ENCODE measurements at places on chromosomes 1 and 21.

- DNase-seq, result no peak
Measured at GRCh38 chr1:37137601-37138000, 103.3 kb upstream of the GRIK3 start.

GRCh38 chr1:15152318-15153183, 996 bp upstream of the TMEM51 start:
- peak; percentile 91 for DNase-seq

GRCh38 chr1:227215863-227216510, 102.3 kb downstream of the CDC42BPA start:
- peak; percentile 16 for DNase-seq

GRCh38 chr1:213773975-213774374, 213.8 kb upstream of the PROX1 start:
- no peak for DNase-seq

GRCh38 chr1:218546314-218546713, 201.2 kb downstream of the TGFB2 start:
- DNase-seq, result peak; percentile 32

GRCh38 chr1:219179293-219179692, 5.6 kb downstream of the LYPLAL1 start:
- DNase-seq, result peak; percentile 26

GRCh38 chr21:17613242-17613676, 558 bp upstream of the BTG3 start:
- DNase-seq, result no peak

GRCh38 chr1:115062542-115063004, 26.7 kb downstream of the TSPAN2 start:
- no peak for DNase-seq

- no peak for DNase-seq
Measured at GRCh38 chr21:25635310-25635709, 3.7 kb upstream of the JAM2 start.

DNA sequence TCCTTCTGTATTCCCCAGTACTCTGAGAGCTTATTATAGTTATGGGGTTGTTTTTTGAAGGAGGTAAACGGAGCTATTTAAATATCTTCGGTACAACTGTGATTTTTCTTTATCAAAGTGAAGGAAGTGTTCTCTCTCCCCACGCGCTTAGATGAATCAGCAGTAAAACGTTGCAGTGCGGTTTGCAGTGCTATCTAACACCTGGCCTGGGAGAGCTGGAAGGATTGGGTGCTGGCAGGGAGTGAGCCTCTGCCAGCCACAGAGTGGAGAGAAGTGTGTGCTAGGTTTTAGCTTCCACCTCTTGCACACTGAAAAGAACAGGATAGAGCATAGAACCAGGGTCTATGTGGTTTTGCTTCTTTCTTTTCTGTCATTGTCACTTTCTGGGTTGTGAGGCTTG, 165.9 kb downstream of the SDCCAG8 start:
- DNase-seq, result peak; percentile 85

DNA sequence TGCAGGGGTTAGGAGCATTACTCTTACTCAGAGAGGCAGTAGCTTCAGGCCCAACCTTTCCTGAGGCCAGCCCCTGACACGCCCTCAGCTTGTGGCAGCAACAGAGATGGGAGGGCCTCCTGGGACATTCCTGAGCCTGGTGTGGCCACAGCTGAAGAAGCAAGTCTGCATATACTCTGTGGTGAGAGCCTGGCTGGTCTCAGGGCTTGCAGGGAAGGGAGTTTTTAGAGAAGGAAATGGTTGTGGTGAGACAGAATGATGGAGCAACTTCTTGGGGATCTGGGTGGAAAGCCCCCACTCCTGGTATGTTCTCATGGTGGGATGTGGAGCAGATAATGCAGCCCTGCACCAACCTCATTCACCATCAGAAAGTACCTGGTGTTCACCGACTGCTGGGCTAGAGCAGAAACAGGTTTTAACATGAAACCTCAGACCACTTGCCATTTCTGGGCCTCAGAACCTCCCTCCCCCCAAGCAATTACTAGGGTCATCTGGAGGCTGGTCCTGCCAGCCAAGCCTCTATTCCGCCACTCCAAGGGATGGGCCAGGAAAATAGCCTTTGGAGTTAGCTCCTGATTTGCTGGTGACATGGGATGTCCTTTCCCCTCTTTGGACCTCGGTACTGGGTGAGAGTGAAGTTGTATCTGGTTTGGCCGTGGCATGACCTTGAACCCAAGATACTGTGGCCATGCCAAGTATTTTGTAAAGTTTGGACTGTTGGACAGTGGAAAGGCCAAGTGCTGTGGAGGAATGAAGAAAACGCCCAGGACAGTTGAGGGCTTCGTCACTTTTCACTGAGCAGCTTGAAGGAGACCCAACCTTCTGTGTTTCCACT, 28.1 kb upstream of the RNF19B start:
- DNase-seq, result peak; percentile 95

GRCh38 chr1:58030456-58030855, 516.1 kb downstream of the OMA1 start:
- DNase-seq, result no peak

GRCh38 chr1:228901936-228902681, 166.8 kb downstream of the RHOU start:
- no peak for DNase-seq

DNA sequence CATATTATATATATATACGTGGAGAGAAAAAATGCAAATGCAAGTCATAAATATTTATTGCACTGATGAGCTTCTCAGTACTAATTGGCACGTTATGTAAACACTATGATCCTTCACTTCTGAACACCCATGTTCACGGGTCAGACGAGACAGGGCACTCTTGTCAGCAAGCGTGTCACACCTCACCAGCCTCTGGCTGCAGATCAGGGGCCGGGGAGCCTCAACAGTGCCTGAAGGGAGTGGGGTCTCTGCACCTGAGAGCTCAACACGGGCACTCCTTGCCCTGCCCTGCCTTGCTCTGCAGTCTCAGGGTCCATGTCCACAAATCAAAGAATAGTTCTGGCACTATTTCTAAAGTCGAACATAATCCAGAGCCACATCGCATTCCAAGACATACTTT, 409 bp upstream of the HIVEP3 start:
- no peak for DNase-seq

DNA sequence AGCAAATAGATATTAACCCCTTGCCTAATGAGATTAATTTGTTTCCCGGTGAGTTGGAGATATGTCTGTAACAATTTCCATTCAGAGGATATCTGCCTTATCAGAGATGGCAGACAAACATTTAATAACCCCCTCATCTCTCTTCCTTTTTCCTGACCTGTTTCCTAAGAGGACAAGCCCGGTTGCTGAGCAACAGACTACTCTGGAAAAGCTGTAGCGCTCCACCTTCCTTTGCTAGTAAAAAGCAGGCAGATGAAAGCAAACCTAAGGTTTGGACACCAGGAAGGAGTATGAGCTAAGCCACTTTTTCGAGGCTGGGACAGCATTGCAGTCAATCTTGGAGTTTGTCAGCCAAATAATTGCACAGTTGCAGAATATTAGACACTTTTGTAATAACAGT, 82.4 kb downstream of the RGS21 start:
- DNase-seq, result no peak

GRCh38 chr1:27343639-27344025, 1.8 kb downstream of the SYTL1 start:
- no peak for DNase-seq

- DNase-seq, result no peak
Measured at GRCh38 chr1:13494025-13494424, 19.8 kb downstream of the LRRC38 start.

- DNase-seq, result no peak
Measured at GRCh38 chr1:25754470-25755181, 45.4 kb upstream of the SELENON start.

- peak; percentile 35 for DNase-seq
Measured at GRCh38 chr1:20376880-20377494, 86.3 kb downstream of the VWA5B1 start.

DNA sequence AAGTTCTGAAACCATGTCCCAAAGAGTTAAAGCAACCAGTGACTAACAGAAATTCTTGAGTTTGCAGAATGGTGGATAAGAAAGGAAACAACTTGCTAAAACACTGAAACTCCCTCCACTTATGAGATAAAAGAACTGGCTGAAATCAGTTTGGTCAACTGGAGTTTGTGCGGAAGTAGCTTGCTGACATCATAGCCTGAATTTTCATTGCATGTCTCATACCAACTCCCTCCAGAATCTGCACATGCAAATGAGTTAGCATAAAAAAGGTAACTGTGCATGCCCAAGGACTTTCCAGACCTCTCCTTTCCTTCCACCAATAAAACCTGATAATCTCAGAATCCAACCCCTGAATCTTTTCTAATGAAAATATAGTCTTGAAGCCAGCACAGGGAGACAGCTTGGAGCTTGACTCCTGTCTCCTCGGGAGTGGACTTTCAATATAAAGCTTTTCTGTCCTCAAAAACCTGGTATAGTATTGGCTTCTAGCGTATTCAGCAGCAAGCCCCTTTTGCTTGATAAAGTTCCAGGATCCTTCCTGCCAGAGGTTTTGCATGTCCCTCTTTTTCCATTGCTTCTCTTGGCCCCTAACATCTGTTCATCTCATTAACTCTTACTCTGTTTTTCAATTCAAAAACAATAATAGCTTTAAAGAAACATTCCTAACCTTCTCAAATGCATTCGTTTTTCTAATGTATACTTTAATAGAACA, 785.8 kb upstream of the ADGRL4 start:
- peak; percentile 85 for DNase-seq

DNA sequence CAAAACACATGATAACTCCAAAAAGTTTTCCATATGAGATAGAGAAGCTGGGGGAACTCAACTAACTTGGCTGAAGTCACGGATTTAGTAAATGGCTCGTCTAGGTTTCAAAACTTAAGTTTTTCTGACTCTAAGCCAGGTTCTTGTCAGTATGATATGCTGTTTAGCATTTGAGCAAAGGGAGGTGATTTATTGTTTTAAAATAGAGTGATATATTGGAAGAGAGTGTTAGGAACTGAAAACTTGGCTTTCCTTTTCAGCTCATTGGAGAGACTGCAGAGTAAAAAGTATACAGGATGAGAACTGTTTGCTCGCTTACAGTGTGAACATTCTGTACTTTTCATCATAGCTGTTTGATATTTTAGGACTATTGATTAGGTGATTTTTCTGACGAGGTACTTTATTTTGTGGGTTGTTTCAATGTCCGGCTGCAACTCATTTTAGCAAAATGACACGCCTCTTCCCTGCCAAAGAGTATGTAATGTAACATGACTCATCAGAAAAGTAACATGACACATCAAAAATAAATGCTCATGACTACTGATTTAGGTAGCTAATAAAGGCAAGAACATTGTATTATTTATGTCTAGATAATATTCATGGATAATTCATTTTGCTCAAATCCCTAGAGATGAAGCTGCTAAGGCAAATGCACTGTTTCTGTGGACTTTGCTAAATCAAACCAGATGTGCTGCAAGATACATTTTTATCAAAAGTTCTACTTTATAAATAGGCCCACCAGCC, 355.1 kb downstream of the GPATCH2 start:
- peak; percentile 88 for DNase-seq

GRCh38 chr1:25676488-25676887, 59.9 kb downstream of the MAN1C1 start:
- peak; percentile 46 for DNase-seq

DNA sequence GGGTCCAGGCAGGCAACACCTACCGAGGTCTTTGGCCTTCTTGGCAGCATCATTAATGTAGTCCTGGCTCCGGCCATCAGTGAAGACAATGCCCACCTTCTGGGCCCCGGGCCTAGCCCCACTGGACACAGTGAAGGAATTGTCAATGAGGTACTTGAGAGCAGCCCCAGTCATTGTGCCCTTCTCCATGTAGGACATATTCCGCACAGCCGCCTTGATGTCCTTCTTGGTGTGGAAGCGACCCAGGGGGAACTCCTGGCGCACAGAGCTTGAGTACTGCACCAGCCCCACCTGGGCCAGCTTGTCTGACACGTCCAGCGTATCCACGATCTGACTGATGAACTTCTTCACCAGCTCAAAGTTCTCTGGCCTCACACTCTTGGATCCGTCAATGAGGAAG, 7.5 kb downstream of the MATN1 start:
- no peak for DNase-seq

- DNase-seq, result no peak
Measured at GRCh38 chr21:43297391-43297981, 128.7 kb downstream of the CRYAA start.

- no peak for DNase-seq
Measured at GRCh38 chr1:211495584-211495983, 3.6 kb upstream of the RD3 start.

Measured in IMR-90 (cell line).